HuH-7 (cell line): ENCODE measurements at places on chromosomes 2 and 18.

- DNase-seq = no peak
Measured at GRCh38 chr18:8787794-8788193, 82.4 kb downstream of the MTCL1 start.

- no peak for DNase-seq
Measured at GRCh38 chr18:8427339-8427738, 181.9 kb upstream of the RAB12 start.

- DNase-seq = no peak
Measured at GRCh38 chr2:141497272-141497671, 633.5 kb downstream of the LRP1B start.

DNA sequence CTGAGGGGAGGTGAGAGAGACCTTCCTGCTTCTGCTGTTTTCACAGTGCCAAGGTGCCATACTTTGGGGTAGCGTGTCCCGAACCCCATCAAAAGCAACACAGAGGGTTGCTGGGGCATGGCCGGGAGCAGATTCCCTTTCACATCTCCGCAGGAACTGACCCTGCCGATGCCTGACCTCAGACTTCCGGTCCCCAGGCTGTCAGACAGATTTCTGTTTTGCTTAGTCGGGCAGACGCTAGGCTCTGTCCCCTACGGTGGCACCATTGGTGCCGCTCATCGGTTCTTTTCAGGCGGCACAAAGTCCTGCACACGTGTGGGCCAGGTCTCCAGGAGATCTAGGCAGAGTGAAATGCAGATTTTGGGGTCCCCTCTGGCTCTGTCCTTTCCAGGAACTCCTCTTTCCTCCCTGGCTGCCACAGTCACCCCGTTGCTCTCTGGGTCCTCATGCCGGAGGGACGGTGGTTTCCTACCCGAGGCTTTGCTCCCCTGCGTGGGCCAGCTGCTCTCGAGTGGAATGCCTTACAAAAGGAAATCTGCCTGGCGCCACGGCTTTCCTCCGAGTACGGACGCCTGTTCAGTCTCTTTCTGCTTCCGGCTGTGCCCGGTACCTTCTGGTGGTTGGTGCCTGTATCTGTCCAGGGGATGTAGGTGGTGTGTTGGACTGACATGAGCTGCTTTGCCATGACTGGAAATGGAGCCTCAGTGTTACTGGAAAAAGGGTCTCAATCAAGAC, 39.3 kb downstream of the RTP5 start:
- DNase-seq = no peak

- DNase-seq = no peak
Measured at GRCh38 chr18:75216212-75216910, 5.8 kb downstream of the TSHZ1 start.
